ENCODE measurements at places on chromosomes 7 and 10.
A peak's percentile ranks its signal among the peaks of the same experiment; 100 is the strongest.

DNA sequence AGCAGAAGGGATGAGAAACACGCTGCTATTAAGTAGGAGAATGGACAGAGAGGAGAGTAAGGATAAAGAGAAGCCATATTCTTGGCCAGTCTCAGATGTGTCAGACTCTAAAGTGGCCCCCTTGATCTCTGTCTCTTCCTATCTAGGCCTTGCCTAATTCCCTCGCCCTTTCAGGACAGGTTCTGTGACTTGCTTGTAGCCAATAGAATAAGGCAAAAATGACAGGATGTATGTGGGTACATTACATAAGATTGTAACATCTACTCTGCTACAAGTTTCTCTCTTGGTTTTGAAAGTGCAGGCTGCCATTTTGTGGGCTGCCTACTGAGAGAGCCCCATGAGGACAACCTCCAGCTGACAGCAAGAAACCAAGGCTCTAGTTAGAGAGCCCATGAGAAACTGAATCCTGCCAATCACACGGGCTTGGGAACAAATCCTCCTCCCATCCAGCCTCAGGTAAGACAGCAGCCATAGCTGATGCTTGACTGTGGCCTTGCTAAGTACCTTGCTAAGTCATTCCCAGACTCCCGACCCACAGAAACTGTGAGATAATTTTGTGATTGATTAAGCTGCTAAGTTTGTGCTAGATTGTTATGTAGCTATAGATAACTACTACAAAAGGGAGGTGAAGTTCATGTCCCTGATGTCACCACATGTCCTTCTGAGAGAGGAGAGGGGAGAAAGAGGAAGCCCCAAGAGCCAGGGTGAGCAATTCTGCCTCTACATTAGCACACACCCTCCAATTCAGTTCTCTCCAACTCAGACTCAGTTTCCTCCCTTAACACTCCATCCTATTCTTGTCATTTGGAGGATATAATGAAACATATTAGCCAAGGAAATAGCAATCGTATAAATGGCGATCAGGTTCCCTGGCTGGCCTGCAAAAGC lies 185.5 kb downstream of the SGMS1 start:
- DNase-seq, result no peak

DNA sequence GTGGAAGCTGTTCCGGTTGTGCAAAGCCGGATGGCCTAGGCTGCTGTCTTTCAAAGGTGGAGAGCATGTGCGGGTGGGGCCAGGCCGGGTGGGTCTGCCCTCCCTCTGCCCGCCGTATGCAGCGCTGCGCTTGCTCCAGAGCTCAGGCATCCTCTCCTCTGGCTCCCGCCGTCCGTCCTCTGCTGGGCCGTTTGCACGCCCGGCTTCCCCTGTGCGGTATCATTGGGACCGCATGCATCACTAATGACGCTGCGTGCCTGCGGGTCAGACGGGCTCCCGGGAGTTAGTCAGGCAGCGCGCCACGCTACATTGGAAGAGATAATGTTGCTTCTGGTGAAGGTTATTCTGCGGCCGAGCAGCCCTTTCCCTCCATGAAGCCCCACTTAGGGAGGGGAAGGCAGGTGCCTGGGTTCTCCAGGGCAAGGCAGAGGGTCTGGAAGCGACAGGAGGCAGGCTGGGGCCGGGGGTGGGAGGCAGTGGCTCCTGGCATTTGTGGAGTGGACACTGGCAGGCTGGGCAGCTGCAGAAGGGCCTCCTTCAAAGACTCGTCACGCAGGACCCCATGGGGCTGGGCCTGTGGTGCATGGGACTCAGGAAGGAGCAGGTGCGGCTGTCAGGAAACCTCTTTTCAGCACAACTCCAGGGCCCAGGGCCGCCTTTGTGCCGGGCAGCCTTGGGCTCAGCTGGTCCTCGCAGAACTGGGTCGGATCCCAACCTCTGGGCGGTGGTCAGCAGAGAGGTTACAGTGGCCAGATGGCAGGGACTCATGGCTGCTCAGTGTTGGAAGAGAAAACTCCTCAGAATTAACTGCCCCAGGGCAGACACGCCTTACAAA lies 318.5 kb downstream of the WDR37 start:
- peak; percentile 22 for DNase-seq

GRCh38 chr10:126618466-126618865 lies 52.0 kb downstream of the C10orf90 start:
- DNase-seq, result no peak

DNA sequence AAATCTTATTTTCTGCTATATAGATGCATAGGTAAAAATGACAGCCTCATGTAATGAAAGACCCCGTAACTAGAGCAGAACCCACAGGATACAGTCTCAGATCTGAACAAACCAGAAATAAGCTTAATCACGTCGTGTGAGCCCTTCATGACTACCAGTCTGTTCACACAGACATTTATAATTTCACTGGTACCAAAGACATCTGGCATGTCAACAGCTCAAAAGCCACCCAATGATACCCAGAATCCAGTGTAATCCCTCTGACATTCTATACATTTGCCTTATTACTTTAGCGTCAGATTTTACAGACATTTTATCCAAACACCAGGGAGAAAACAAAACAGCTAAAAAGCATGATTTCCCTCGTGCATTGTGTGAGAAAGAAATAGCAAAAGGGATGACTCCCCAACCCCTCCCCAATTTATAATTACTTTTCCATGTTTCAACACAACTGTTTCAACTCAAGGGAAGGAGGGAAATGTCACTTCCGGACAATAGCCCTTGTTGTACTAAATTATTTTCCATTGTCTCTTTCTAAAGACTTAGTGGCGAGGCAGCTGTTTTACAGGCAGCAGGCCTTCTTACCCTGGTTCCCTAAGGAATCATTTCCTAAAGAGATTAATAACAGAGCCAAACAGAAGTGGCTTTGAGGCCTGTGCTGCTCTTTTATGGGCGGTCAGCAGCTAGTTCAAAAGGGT lies 33.2 kb downstream of the DOCK4 start:
- peak; percentile 72 for DNase-seq

DNA sequence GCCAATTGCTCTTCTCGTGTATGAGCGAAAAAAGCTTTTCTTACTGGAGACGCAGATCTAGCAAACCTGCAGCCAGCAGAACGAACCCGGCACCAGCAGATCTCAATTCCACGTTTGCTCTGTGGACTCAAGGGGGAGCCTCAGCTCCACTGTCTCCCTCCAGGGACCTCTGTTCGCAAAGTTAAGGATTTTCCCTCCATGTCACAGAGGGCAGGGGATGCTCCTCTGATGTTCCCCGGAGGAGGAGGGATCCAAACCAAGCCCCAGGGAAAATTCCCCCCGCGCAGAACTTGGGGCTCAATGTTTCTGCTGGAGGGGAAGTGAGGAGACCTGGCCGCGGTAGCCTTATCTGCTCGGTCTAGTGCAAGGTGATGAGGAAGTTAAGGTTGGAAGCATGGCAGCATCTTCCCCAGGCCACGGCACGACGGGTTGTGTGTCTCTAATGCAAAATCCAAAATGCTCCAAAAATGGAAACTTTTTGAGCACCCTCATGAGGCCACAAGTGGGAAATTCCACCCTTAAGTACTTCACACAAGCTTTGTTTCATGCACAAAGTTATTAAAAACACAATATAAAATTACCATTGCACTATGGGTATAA lies 9.0 kb downstream of the IQCE start:
- DNase-seq, result peak; percentile 63

DNA sequence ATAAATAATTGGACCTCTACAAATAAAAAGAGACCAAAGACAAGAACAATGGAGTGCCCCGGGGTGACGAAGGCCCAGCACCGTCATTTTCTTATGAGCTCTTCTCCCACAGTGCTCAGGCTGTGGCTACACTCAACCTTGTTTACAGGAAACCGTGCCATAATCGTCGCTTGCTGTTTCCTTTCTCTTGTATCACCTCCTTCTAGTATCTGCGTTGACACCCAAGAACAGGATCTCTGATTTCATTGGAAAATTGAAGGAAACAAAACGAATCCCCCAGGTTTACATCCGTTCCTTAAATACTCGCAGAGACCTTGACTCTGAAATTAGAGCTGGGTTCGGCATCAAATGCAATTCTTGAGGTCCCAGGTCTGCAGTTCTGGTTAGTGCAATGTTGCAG lies 1.7 kb upstream of the IGFBP3 start:
- no peak for DNase-seq

DNA sequence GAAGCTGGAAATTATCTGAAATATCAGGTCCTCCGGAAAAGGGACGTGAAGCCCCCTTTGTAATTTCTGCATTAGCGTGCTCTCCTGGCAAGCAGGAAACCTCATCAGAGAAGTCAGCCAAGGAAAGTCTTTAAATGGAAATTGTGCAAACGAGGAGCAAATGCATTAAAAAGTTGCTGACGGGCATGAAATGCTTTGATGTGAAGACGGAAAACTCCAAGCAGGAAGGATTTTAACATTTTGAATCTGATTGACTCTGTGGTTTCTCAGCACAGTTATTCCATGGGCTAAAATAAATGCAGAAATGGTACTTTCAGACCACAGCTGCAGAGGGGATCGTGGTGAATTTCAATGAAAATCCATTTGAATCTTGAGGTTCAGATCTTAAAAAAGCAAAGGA lies 167.8 kb downstream of the AHR start:
- no peak for DNase-seq

DNA sequence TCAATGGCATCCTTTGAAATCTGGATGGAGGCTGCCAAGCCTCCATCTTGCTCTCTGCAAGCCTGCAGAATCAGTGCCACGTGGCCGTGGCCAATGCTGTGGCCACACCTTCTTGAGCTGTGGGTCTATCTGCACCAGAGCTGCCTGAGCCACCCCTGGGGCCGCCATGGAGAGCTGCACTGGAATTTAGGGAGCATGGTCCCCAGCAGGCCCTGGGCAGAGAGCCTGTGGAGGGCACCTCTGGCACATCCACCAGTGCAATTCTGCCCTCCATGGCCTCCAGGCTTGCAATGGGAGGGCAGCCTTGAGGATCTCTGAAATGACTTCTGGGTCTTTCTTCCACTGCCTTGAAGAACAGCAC lies 55.6 kb upstream of the NKX6-2 start:
- DNase-seq, result no peak

DNA sequence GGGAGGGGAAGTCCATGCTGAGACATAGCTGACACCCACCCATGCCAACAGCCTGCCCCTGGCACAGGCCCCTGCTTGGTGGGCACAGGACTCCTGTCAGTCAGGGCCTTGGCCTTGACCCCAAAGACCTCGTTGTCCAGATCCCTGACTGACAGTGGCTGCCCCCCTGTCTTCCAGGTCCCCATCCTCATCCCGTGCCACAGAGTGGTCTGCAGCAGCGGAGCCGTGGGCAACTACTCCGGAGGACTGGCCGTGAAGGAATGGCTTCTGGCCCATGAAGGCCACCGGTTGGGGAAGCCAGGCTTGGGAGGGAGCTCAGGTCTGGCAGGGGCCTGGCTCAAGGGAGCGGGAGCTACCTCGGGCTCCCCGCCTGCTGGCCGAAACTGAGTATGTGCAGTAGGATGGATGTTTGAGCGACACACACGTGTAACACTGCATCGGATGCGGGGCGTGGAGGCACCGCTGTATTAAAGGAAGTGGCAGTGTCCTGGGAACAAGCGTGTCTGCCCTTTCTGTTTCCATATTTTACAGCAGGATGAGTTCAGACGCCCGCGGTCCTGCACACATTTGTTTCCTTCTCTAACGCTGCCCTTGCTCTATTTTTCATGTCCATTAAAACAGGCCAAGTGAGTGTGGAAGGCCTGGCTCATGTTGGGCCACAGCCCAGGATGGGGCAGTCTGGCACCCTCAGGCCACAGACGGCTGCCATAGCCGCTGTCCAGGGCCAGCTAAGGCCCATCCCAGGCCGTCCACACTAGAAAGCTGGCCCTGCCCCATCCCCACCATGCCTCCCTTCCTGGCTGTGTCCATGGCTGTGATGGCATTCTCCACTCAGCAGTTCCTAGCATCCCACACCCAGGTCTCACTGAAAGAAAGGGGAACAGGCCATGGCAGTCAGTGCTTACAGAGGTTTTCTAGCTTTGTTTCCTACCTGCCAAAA lies 197.2 kb downstream of the EBF3 start:
- no peak for DNase-seq

GRCh38 chr10:133592716-133593115 lies 27.3 kb upstream of the SYCE1 start:
- DNase-seq, result no peak

GRCh38 chr10:130652964-130653578 lies 516.9 kb downstream of the GLRX3 start:
- no peak for DNase-seq

GRCh38 chr7:4797858-4798705 lies 22.7 kb downstream of the AP5Z1 start:
- DNase-seq, result peak; percentile 93

DNA sequence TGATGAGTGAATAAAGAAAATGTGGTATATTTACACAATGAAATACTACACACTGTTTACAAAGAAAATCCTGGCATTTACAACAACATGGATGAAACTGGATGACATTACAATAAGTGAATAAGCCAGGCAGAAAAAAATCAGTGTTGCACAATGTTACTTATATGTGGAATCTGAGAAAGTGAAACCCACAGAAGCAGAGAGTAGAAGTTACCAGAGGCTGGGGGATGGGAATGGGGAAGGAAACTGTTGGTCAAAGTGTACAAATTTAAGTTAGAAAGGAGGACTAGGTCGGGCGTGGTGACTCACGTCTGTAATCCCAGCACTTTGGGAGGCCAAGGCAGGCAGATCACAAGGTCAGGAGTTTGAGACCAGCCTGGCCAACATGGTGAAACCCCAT lies 538.5 kb upstream of the MKI67 start:
- no peak for DNase-seq

DNA sequence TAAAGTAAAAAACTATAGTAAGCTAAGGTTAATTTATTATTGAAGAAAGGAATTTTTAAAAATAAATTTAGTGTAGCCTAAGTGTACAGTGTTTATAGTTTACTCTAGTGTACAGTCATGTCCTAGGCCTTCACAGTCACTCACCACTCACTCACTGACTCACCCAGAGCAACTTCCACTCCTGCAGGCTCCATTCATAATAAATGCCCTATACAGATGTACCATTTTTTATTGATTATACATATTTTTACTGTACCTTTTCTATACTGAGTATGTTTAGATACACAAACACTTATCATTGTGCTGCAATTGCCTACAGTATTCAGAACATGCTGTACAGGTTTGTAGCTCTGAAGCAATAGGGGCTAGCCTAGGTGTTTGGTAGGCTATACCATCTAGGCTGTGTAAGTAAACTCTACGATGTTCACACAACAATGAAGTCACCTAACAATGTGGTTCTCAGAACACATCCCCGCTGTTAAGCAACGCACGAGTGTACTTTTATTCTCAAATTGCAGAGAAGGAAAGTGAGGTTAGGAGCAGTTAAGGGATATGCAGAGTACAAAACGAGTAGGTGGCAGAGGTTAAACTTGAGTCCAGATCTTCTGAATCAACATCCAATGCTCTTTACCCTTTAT lies 38.9 kb upstream of the PLCE1 start:
- no peak for DNase-seq

- DNase-seq, result no peak
Observed at GRCh38 chr7:63113713-63114285, 884.9 kb upstream of the ZNF722 start.
